ENCODE measurements at places on chromosomes 2 and 18.

DNA sequence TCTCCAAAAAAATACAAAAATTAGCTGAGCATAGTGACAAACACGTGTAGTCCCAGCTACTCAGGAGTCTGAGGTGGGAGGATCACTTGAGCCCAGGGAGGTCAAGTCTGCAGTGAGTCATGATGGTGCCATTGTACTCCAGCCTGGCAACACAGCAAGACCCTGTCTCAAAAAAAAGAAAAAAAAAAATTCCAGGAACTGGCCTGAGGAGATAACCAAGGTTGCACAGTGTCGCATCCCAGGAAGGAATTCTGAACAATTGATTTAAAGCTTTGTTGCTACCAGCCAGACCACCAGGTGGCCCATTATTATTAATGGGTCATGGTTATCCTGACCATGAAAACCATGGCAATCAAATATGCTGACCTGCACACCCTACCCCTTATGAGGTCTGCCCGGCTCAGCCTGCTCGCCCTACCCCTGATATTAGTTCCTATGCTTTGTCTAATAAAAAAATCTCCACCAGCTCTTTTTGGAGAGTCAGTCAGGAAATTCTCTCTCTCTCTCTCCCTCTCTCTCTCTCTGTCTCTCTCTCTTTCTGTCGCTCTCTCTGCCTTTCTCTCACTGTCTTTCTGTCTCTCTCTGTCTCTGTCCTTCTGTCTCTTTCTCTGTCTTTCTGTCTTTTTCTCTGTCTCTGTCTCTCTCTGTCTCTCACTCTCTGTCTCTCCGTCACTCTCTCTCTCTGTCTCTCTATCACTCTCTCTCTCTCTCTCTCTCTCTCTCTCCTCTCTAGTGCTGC lies 73.7 kb downstream of the NCAPH start:
- DNase-seq, result no peak

DNA sequence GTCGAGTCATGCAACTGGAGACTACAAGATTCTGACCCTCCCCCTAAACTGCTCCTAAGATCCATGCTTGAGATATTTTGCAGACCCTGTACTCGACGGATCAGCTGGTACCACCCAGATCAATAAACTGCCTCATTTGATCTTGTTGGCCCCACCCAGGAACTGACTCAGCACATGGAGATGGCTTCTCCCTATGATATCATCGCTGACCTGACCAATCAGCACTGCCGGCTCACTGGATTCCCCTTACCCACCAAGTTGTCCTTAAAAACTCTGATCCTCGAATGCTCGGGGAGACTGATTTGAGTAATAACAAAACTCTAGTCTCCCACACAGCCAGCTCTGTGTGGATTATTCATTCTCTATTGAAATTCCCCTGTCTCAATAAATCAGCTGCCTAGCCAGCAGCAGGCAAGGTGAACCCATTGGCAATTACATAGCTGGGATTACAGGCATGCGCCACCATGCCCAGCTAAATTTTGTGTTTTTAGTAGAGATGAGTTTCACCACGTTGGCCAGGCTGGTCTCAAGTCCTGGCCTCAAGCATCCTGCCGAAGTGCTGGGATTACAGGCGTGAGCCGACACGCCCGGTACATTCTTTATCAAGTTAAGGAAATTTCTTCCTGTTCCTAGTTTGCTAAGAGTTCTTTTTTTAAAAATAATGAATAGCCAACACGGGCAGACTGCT lies 43.6 kb downstream of the VPS54 start:
- DNase-seq, result no peak

- no peak for DNase-seq
These were observed 93.6 kb downstream of the BCL11A start for GRCh38 chr2:60459851-60460250.

DNA sequence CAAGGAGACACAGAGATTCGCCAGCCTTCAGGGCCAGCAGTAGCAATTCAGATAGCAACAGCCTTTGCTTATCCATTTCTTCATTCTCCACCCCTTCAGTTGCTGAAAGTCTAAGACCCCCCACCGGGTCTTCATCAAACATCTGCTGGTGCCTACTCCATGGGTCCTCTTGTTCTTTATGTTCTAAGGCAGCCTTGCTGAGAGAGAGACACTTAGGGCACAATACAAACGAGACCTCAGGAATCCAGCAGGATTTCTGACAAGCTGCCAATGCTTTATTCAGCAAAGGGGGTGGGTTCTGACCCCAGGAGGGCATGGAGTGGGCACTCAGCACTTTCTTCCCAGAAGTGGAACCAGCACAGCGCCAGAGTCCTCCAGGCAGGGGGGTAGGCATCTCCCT lies 36.2 kb upstream of the CNGA3 start:
- DNase-seq, result no peak

- no peak for DNase-seq
These were observed 2.0 kb downstream of the NPC1 start for GRCh38 chr18:23584019-23584983.

- no peak for DNase-seq
These were observed 303.4 kb downstream of the ALK start for GRCh38 chr2:29618024-29618423.

- no peak for DNase-seq
These were observed 232.5 kb upstream of the FN1 start for GRCh38 chr2:215668378-215668775.

- DNase-seq, result no peak
These were observed 172.8 kb downstream of the GLI2 start for GRCh38 chr2:120908314-120908975.

- DNase-seq, result no peak
These were observed 214.8 kb downstream of the IKZF2 start for GRCh38 chr2:212936572-212936971.

DNA sequence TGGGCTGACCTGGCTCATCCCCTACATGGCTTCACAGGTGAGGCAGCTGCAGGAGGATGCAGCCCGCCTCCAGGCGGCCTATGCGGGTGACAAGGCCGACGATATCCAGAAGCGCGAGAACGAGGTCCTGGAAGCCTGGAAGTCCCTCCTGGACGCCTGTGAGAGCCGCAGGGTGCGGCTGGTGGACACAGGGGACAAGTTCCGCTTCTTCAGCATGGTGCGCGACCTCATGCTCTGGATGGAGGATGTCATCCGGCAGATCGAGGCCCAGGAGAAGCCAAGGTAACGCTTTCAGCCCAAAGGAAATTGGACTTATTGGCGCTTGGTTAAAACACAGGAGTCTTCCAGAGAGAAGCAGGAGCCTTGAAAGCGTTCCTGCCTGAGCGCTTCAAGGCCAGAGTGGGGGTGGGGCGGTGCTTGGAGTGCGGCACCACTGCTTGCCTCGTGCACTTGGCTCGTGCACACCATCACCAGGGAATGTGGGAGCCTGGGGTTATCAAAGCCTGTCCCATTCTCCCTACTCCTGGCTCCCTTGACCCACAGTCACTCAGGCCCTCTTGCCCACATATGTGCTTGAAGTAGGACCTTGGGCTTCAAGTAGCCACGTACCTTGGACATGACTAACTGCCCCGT lies 69.8 kb upstream of the EML6 start:
- DNase-seq, result no peak

DNA sequence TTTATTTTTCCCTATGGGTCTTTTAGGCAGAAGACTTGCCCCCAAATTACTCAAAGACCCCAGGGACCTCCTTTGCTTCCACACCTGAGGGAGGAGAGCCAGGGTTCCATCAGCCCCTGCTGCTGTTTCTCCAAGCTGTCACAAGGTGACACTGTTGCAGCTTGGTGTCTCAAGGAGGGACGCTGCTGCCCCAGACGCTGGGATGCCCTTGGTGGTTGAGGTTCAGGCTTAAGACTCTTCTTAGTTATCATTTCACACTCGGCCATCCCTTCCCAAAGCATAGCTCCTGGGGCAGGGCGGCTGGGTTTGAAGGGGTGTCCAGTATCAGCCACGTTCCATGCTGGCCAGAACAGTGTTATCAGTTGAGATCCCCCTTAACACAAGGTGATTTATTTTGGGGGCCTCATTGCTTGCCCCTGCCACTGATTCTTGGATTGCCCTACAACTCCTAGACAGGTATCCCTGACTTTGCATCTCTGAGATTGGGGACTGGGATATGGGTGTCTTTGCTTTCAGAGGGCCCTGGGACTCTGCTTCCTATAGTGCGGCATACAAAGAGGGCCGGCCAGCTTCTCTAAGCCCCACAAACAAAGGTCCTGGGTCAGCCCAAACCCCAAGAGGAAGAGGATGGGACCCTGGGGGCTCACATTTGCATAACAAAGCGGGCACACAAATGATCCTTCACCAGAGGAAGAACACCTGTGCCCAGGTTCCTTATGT lies 22.7 kb downstream of the GPR55 start:
- DNase-seq, result peak; percentile 58

- DNase-seq, result no peak
These were observed 2.0 kb downstream of the ANKAR start for GRCh38 chr2:189676471-189676870.

Data from activated CD4-positive, alpha-beta T cell treated with anti-CD3 and anti-CD28 coated beads for 24 hours (primary cell).